A673 (cell line): ENCODE measurements at places on chromosomes 6 and 20. TPM values are rescaled to one million over a fixed set of nuclear protein-coding genes. Genes with fewer than 3 reads are reported as not detected.

ARFGEF3 gene
- total RNA-seq, result 0.61 and 0.71 TPM in 2 replicates

THBS2 gene
- total RNA-seq, result 0.13 and 0.66 TPM in 2 replicates

OPN5 gene
- not detected in 2 replicates for total RNA-seq

SLCO4A1 gene
- 44.5 and 48.8 TPM in 2 replicates for total RNA-seq

CLDN20 gene
- total RNA-seq, result not detected in 2 replicates

CDSN gene
- not detected in 2 replicates for total RNA-seq

NR2E1 gene
- total RNA-seq, result not detected in 2 replicates

PHACTR2 gene
- total RNA-seq, result 2.4 and 3.8 TPM in 2 replicates

CBLN4 gene
- total RNA-seq, result not detected in 2 replicates

SIRPG gene
- not detected in 2 replicates for total RNA-seq

HLA-DOB gene
- total RNA-seq, result 2.0 and 2.8 TPM in 2 replicates

DNA sequence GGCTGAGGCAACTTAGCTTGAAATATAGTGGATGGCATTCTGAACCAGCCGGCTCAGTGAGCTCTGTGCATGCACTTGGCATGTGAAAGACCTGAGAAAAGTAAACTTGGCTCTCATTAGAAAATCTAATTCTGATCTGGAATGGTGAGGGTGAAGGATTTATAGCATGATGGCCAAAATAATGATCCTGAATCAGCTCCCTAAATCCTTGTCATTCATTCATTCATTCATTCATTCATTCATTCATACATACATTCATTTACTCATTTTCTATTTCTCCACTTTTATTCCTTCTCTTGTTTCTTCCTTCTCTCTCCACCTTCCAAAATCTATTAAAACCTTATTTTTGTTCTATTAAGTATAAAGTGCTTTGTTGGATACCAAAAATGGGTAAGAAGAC, 681.1 kb downstream of the DHX35 start:
- DNase-seq, result no peak

DNA sequence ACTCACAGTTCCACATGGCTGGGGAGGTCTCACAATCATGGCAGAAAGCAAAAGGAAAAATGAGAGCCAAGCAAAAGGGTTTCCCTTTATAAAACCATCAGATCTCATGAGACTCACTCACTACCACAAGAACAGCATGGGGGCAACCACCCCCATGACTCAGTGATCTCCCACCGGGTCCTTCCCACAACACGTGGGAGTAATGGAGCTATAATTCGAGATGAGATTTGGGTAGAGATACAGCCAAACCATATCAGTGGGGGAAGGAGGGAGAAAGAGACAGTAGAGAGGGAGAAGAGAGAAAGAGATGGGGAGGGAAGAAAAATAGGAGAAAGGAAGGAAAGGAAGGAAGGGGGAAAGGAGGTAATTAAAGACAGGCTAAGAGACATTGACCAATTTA, 30.1 kb downstream of the GMDS start:
- DNase-seq, result peak; percentile 66

GRCh38 chr6:168117942-168118341, 38.9 kb upstream of the FRMD1 start:
- no peak for DNase-seq

GRCh38 chr6:17116117-17116440, 14.2 kb downstream of the STMND1 start:
- no peak for DNase-seq

GRCh38 chr20:54389596-54390280, 85.7 kb upstream of the DOK5 start:
- DNase-seq, result no peak

DNA sequence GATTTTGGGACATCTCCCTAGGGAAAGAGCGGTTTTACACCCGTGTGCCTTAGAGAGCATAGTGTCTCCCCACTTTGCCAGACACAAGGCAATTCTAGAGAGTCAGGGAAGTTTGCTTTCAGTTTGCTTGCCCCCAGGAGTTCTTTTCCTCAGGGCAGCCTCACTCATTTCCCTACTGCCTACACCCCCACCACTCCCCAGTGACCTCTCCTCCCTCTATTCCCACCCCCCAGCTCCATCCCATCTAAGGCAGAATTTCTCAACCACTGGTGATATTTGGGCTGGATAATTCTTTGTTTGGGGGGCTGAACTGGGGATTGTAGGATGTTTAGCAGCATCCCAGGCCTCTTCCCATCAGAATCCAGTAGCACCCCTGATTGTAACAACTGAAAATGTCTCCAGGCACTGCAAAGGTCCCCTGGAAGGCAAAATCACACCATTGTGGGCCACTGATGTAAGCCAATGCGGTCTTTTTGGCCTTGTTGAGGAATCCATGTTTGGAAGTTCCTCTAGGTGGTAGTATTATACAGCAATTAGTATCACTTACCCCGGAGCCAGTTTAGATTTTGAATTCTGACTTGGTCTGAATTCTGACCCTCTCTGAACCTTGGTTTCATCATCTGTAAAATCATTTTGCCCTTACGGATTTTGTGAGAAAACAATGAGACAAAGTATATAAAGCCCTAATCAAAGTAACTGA, 1.3 kb downstream of the EPPIN start:
- peak; percentile 28 for DNase-seq

DNA sequence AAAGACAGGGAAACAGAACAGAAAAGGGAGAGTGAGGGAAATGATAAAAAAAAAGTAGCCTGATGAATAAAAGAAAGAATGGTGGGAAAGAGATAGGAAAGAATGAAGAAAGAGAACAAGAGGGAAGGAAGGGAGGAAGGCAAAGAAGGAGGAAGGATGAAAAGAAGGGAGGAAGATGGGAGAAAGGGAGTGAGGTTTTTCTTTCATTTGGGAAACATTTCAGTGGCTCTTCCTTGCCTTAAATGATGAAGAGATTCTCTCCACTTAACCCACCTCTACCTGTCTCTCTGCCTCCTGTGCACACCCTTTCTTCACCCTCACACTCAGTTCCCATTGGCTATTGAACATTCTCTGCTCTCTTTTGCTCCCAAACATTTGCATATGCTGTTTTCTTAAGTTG, 222.1 kb upstream of the DEFB112 start:
- DNase-seq, result no peak

GRCh38 chr6:14451594-14452374, 334.2 kb downstream of the CD83 start:
- no peak for DNase-seq

DNA sequence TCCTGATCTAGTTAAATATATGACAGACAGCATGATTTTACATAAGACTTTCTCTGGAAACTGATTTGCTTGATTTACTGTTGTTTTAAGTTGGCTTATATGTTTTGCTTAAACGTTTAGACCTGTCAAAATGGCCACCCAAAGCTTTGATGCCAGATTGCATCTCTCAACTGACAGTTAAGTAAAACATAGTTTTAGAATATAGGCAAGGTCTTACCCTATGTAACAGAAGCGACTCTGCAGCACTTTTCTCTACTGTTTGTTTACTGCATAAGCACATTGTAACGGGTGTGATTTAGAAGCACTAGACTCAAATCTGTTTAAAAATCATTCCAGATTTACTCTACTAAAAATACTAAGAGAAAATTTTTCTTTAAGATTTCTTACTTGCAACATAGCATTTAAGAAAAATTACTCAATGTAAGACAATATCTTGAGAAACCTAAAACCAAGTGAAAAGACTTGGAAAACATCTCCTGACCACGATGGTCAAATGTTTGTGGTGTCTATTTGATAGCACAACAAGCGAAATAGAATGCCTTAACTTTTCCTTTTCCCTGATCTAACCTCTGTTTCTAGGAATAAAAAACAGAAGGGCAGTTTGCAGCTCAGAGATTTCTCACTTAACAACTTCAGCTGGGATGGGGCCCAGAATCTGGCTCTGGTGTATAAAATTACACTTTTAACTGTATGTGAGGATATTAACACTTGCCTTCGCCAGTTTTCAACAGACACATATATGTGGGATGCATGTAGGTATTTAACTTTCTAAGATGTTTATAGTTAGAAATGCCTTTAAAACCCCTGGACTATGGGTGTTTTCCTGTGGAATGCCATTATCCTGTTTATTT, 47.4 kb downstream of the AIG1 start:
- no peak for DNase-seq

DNA sequence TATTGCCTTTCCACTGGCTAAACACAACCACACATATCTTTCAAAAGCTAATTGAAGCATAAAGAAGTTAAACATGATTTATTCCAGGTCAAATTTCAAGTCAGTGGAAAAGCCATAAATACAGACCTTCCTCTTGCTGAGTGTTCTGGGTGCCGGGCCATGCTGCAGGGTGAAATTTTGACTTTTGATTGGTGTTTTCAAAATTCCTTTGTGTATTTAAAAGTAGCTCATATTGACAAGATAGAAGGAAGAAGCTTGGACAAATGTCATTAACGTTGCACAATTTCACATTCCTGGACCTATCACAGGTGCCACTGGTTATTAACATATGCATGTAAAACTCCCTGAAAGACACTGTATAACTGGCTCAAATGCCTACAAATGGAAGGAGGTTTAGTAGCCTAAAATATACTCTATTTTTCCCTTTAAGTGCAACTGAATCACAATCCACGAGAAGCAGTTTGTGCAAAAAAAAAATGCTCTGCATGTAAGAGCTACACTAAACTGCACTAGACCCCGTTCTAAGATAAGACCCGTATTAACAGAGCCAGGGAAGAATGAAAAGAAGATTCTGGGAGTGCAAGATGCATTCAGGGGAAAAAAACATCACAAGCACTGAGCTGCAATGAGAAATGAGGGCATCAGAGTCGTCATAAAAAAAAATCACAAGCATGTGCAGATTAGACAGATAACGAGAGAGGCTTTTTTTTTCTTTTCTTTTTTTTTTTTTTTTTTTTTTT, 30.4 kb downstream of the ATXN1 start:
- no peak for DNase-seq

DNA sequence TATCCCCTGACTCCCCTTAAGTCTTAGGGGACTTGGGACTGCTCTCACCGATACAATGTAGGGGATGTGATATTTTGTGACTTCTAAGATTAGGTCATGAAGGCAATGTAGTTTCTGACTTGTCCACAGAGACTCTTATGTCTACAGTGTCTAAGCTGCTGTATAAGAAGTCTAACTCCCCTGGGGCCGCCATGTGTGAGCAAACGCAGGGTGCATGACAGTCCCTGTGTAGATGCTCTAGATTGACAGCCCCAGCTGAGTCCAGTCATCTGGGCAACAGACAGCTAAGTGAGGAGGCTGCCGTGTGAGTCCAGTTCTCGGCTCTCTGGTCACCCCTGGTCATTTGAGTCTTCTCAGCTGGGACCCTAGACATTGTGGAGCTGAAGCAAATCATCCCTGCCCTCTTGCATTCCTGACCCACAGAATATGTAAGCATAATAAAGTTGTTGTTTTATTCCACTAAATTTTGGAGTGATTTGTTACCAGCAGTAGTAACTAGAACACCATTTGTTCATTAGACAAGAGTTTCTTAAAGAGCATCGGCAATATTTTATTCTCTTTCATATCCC, 743.3 kb upstream of the CHD6 start:
- no peak for DNase-seq

GRCh38 chr20:57458400-57459160, 66.4 kb downstream of the CTCFL start:
- no peak for DNase-seq

- no peak for DNase-seq
Observed at GRCh38 chr20:57040924-57041323, 225.5 kb downstream of the BMP7 start.

GRCh38 chr20:2699775-2700413, 7.3 kb downstream of the EBF4 start:
- DNase-seq, result no peak

DNA sequence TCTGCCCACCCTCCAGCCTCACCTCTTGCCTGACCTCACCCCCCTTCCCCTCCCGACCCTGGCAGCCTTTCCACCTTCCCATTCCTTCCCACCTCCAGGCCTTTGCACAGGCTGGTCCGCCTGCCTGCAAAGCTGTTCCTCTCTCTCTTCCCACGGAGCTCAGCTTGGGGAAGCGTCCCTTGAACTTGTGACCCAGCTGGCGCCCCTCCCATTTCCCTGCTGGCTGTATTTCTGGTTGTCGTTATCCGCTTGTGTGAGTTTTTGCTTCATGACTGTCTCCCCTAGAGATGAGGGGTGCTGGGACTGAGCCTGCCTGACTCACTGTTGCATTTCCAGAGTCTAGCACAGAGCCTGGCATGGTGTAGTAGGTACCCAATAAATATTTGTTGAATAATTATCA, 32.5 kb downstream of the VSTM2L start:
- no peak for DNase-seq

DNA sequence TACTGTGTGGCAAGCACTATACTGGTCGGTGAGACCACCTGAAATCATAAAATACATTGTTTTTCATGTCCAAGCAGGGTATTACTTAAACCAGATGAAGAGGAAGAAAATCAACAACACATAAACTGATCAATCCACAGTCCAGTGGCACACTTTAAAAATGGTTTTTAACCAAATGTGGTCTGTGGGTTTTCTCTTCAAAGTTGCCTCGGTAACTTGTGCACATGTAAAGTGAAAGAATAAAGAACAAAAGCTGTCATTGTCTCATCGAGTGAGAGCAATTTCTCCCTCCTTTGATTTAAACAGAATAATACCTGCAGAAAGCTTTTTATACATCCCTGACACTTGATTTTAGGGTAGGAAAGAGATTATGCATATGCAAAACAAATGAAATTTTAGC, 3.7 kb downstream of the FLRT3 start:
- DNase-seq, result no peak

- DNase-seq, result no peak
Observed at GRCh38 chr20:60167812-60168211, 209.6 kb downstream of the CDH26 start.
